Stimulated activated CD4-positive, alpha-beta T cell treated with anti-CD3 and anti-CD28 coated beads, Interleukin-15, amount 100 ng/mL, for 1 hour (primary cell): ENCODE measurements at places on chromosomes 5 and 9.

GRCh38 chr9:109893241-109893640, 113.2 kb downstream of the PALM2AKAP2 start:
- no peak for DNase-seq

DNA sequence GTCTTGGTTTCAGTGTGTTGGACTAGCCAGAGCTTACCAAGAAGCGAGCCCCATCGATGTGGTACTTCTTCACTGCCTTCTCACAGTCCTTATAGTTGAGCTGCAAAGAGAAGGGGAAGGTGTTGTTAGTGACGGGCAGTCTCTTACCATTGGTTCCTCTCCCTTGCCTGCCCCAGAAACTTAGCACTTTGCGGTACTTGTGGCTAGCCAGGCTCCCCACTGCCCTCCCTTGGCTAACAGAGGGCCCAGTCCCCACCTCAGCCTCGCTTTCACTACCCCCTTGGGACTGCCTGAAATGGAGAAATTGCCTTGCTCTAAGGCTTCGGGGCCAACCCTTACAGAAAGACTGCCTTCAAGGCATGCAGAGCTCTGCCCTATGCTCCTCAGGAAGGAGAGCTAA, 4.3 kb downstream of the LCP2 start:
- no peak for DNase-seq

- no peak for DNase-seq
Measured at GRCh38 chr5:41842777-41843176, 27.4 kb downstream of the OXCT1 start.

- no peak for DNase-seq
Measured at GRCh38 chr5:44048276-44048984, 340.8 kb downstream of the FGF10 start.

DNA sequence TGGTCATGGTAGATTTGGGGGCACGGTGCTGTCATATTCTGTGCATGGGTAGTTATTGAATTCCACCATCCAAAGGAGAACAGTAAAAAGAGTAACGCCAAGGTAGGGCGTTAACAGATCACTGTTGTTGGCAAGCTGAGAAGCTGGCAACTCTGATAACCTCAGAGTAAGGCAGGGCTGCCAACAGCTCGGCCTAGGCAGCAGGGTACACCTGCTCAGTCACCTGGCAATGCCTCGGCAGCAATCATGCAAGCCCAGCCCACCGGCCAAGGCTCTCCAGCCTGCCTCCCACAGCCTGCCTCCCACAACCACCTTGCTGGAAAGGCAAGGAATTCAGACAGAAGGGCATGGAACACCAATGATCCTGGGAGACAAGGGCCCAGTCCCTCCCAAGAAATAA, 63.9 kb downstream of the KLHL3 start:
- no peak for DNase-seq

GRCh38 chr5:93296338-93296737, 284.7 kb downstream of the NR2F1-AS1 start:
- no peak for DNase-seq

DNA sequence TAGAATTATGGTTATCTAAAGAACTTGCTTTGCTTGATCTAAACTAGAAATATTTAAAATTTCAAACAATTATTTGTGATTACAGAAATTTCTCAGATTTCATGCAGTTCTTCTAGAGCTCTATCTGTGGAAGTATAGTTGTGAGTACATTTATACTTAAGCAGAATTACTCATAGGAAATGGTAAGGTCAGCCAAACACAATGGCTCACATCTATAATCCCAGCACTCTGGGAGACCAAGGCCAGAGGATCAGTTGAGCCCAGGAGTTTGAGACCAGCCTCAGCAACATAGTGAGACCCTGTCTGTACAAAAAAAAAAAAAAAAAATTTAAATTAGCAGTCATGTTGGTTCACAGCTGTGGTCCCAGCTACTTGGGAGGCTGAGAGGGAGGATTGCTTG, 71.0 kb downstream of the INVS start:
- DNase-seq = no peak

DNA sequence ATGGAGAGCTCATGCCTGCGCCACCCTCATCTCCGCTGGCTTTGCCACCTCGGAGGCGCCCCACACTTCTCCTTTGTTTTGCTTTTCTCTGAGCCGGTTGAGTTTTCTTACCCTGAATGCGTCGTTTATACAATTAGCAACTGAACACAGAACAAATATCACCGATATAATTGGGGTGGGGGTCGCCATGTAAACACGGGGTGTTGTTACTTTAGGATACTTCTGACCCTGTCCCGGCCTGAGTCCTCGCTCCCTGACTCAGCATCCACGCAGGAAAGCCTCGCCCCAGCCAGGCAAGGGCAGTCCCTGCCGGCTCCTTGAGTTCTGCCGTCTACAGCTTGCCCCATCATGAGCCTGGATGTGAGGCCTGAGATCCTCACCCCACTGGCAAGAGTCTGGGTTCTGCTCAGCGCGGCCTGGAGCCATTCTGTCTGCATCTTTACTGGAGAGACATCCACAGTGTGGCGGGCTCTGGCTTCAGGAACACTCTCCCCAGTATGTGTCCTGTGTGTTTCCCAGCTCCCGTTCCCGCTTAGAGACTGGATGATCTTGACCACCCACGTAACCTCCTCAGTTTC, 5.5 kb downstream of the NKX2-5 start:
- no peak for DNase-seq

DNA sequence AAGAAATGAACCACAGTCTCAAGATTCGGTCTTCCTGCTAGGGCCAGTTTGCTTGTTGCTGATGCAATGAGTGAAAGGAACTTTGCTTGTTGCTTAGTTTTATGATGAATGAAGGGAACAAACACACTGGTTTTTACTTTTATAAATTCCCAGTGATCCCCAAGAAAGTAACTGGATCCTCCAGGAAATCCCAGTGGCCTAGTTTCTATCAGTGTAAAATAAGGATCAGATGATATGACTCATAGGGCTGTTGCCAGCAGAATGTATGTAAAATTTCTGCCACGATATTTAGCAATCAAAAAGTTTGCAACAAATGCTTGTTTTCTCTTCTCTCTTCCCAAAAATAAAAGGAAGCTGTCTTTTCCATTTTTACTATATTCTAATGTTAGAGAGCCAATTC, 160.1 kb upstream of the CDKN2B start:
- DNase-seq = no peak

- DNase-seq = no peak
Measured at GRCh38 chr5:33242277-33242676, 198.5 kb upstream of the TARS1 start.

- no peak for DNase-seq
Measured at GRCh38 chr5:108917596-108917995, 169.9 kb downstream of the FER start.

GRCh38 chr5:146828385-146828784, 50.2 kb downstream of the PPP2R2B start:
- no peak for DNase-seq

DNA sequence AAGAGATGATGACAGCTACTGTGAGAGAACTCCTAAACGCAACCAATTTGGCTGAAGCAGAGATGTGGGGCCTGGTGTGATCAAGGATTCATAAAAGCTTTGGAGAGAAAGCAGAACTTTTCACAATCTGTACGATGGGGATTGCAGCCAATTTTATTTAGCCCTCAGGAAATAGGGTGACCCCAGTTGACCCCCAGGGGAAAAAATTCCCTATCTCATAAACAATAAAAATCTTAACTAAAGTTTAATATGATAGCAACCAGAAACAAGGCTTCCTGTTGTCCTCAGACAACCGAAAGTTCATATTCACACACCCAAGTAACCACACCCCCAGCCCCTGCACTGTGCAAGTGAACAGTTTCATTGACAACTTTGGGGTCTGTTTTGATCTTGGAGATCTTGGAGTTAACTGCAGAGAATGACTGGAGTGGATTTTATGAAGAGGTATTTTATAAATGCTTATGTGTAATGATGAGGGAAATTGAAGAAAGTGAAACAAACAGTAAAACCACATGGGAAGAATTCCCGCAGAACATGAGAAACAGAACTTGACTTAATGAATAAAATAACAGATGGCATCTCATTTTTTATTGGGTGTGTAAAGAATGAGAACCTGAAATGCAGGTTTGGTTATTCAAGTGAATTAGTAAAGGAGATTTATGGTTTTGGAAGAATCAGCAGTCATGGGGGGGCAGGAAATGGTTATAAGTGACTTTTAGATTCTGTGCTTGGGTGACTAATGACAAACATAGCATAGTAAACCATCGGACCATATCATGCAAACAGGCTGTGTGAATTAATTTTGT, 94.5 kb downstream of the PDE4D start:
- DNase-seq = no peak

- no peak for DNase-seq
Measured at GRCh38 chr5:143714629-143715028, 97.3 kb upstream of the HMHB1 start.

DNA sequence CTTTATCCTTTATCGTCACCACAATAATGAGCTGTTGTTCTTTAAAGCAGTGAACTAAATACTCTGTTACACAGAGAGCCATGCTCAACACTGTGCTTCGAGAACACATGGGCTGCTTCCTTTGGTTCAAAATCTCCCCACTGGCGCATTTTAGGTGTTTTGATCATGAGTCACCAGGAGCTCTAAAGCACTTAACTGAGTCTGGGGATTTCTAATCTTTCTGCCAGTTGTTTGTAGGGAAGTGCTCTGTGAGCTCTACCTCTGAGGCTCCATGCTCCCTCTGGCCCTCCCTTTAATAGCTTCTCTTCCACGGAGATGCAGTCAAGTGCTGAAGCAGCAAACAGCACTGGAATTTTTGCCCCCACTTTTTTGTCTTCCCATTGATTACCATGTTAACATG, 17.0 kb downstream of the ERAP2 start:
- DNase-seq = no peak

GRCh38 chr5:67043796-67044511, 152.6 kb downstream of the CD180 start:
- no peak for DNase-seq

GRCh38 chr5:88682131-88682530, 200.9 kb downstream of the MEF2C start:
- no peak for DNase-seq

GRCh38 chr9:135215571-135216161, 128.2 kb downstream of the OLFM1 start:
- DNase-seq = no peak

DNA sequence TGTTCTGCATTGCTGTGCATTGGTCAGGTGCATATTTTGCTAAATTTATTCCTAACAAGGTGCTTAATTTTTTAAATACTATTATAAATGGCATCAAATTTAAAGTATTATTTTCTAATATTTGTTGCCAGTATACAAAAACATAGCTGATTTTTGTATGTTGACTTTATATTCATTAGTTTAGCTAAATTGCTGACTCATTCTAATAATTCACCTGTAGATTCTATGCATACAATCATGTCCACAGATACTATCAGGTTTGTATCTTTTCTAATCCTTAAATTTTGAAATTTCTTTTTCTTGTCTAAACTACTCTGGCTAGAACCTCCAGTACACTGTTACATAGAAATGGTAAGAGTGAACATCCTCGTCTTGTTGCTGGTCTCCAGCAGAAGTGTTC, 657.6 kb downstream of the CCDC171 start:
- no peak for DNase-seq

DNA sequence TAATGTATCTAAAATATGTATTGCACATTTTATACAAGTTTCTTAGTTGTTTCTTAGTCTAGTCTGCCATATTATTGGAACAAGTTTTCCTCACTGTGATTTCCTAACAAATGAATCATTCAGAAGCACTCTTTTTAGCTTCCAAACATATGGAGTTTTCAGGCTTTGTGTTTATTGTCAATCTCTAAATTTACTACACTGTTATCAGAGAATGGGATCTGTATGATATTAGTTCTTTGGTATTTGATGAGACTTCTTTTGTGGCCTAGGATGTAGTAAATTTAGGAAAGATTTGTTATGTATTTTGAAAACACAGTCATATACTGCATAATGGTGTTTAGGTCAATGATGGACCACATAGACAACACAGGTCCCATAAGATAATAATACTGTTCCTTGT, 25.7 kb downstream of the SREK1IP1 start:
- no peak for DNase-seq

DNA sequence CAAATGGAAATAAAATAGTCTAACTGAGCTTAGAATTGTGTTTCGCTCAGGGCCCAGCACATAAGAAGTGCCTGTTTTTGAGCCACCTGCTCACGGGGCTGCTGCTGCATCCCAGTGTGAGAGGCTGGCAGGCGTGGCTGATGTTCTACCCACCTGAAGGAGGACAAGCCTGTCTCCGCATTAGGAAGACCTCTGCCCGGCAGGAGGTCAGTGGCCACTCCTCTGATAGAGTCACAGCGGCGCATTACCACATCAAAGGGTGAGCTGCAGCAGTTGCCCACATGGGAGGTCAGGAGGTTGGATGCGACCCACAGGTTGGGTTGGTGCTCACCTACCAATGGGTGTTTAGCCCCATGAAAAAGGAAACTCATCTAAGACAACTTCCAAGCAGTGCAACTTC, 3.7 kb upstream of the SLC6A7 start:
- no peak for DNase-seq

DNA sequence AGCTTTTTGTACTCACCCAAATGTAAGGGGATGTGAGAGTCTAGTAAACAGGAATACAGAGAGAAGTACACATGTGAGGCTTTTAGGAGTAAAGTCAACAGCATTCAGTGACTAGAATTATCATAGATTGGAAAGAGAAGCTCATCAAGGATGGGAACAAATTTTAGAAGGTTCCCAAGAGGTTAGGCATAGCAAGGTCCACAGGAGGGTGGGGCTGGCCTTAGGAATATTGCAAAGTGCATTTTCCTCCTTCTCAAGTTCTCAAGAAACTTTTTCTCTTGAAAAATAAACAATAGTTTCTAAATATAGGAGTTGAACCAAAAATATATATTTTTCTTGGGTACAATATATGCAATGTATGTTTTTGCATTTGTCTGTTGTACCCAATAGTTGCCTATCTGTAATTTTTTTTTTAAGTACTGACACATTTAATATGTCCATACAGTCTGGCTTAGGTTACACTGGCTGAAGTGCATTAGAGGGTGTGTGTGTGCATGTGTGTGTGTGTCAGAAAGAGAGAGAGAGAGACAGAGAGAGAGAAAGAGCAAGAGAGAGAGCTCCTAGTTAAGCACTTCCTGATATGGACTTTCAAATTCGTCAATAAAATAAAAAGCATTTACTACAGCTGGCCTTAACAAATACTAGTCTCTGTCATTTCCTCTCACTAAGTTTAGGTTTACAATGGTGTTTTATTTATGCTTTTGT, 62.2 kb downstream of the SNX18 start:
- DNase-seq = no peak

- no peak for DNase-seq
Measured at GRCh38 chr5:94847726-94848125, 229.3 kb downstream of the SLF1 start.

- no peak for DNase-seq
Measured at GRCh38 chr5:11869203-11869602, 35.0 kb downstream of the CTNND2 start.

DNA sequence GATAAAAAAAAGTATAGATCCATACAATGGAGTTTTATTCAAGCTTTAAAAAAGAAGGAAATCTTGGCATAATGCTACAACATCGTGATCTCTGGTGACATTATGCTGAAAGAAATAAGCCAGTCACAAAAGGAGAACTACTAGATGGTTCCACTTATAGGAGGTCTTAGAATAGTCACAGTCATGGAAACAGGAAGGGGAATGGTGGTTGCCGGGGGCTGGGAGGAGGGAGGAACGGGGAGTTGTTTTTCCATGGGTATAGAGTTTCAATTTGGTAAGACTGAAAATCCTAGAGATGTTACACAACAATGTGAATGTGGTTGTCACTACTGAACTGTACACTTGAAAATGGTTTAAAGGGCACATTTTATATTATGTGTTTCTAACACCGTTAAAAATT, 94.5 kb downstream of the CFAP90 start:
- no peak for DNase-seq

- DNase-seq = no peak
Measured at GRCh38 chr5:73454379-73455036, 5.9 kb upstream of the FOXD1 start.
